Spinal cord (tissue), 10 donors: ENCODE measurements at places on chromosomes 5 and 9. TPM values are rescaled to one million over a fixed set of nuclear protein-coding genes. Genes with fewer than 3 reads are reported as not detected.

- no peak overlapping the region for H3K4me3 ChIP-seq
- H3K27me3 ChIP-seq = no peaks in the 10 kb centered on the region
- H3K4me1 ChIP-seq = peaks cover 87% of the 10 kb centered on the region
- H3K36me3 ChIP-seq = peaks cover 46% of the 10 kb centered on the region
Measured at GRCh38 chr5:1500411-1501091, 23.2 kb downstream of the LPCAT1 start.

DNA sequence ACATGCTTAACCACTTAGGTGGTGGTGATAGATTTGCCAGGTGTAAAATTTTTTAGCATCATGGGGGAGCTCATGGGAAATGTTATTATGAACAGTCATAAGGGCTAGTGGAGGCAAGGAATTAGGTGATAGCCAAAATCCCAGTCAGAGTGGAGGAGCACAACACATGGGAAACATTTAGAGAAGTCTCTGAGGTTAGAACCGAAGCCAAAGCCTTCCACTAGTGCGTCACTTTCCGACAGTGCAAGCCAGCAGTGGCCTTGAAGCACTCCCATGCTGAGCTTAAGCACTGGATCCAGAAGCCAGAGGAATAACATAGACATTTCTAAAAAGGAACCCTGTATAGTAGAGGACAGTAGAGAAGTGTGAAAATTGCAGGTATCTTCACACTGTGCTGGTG, 101.5 kb upstream of the SNX2 start:
- no peaks in the 10 kb centered on the region for H3K4me1 ChIP-seq
- H3K27ac ChIP-seq = no peak overlapping the region
- no peaks in the 10 kb centered on the region for H3K36me3 ChIP-seq
- DNase-seq = no peak

GRCh38 chr9:126448136-126448535, 121.5 kb downstream of the MVB12B start:
- no peak overlapping the region for H3K27ac ChIP-seq
- no peak for DNase-seq
- peaks cover 14% of the 10 kb centered on the region for H3K36me3 ChIP-seq

DNA sequence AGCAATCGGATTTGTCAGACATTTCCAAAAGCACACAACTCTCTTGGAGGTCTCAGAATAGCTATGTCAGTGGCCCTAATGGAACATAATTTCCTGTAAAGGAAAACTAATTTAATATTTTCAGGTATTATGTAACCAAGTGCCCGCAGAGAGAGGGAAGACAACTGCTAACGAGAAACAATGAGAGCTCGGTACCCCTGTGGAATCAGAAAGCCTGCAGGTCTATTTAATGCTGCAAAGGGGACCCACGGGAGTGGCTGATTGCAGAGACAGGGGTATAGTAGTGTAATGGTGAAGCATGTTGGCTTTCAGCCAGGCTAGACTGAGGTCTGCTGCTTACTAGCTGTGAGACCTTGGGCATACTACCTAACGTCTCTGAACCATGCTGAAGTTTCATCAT, 508.1 kb upstream of the BRINP1 start:
- H3K27ac ChIP-seq = no peak overlapping the region
- no peaks in the 10 kb centered on the region for H3K36me3 ChIP-seq
- DNase-seq = no peak

- no peaks in the 10 kb centered on the region for H3K36me3 ChIP-seq
- peak; percentile 1 for DNase-seq
- H3K4me1 ChIP-seq = no peaks in the 10 kb centered on the region
- H3K4me3 ChIP-seq = no peak overlapping the region
Measured at GRCh38 chr5:163964671-163965070, 459.3 kb downstream of the MAT2B start.

DNA sequence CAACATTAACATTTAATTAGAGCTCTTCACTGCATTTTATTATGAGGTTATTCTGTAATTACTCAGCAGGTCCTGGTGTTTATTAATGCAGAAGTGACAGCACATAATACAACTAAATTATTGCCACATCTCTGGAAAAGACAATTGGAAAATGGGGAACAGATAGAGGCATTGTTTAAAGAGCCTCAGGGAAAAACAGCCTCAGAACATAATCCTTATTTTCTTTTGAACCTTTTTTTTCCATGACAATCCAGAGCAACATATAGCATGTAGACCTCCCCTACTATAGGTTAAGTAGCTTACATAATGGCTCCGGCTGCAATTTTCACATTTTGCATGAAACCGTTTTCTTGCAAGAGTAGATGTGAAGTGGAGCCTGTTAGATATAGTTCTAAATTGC, 87.2 kb downstream of the RMI1 start:
- H3K27me3 ChIP-seq = no peaks in the 10 kb centered on the region
- no peaks in the 10 kb centered on the region for H3K4me1 ChIP-seq
- no peaks in the 10 kb centered on the region for H3K36me3 ChIP-seq
- H3K4me3 ChIP-seq = no peak overlapping the region
- H3K27ac ChIP-seq = no peak overlapping the region
- no peak for DNase-seq

The CCNJL gene
- 5.0 TPM for total RNA-seq

The NDOR1 gene
- 6.1 TPM for total RNA-seq

The HACD4 gene
- total RNA-seq = 4.1 TPM

The CDH9 gene
- 3.2 TPM for total RNA-seq
